ENCODE measurements at places on chromosomes 6 and 20.

DNA sequence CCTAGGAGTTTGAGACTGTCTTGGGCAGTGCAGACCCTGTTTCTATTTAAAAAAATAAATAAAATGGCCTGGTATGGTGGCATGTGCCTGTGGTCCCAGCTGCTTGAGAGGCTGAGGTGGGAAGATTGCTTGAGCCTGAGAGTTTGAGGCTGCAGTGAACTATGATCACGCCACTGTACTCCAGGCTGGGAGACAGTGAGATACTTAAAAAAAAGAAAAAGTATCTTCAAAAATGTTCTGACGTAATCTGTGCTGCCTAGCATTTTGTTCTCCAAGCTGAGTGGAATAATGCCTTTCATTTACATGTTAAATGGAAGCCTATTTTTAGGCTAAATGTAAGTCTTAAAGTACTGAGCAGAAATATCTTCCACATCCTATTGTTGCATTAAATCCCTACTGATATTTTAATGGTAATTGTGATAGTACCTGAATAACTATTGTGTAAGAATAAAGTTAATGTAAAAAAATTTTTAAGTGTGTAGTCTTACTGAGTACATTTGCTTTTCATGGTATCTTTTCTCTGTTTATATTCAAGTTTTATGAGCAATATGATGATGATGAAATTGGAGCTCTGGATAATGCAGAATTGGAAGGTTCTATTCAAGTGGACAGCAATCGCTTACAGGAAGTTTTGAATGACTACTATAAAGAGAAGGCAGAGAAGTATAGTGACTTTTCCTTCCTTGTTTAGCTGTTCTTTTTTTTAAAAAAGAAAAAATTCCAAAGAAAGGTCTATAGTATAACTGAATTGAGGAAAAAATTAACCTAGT is 4.2 kb upstream of the ZC2HC1B start:
- no peak for DNase-seq

GRCh38 chr20:62411479-62412193 is 4.6 kb upstream of the CABLES2 start:
- DNase-seq, result no peak

GRCh38 chr6:1001655-1002349 is 308.9 kb upstream of the EXOC2 start:
- DNase-seq, result no peak

GRCh38 chr20:41476013-41476441 is 109.4 kb upstream of the EMILIN3 start:
- no peak for DNase-seq

GRCh38 chr6:138493413-138493812 is 5.9 kb downstream of the NHSL1 start:
- no peak for DNase-seq

DNA sequence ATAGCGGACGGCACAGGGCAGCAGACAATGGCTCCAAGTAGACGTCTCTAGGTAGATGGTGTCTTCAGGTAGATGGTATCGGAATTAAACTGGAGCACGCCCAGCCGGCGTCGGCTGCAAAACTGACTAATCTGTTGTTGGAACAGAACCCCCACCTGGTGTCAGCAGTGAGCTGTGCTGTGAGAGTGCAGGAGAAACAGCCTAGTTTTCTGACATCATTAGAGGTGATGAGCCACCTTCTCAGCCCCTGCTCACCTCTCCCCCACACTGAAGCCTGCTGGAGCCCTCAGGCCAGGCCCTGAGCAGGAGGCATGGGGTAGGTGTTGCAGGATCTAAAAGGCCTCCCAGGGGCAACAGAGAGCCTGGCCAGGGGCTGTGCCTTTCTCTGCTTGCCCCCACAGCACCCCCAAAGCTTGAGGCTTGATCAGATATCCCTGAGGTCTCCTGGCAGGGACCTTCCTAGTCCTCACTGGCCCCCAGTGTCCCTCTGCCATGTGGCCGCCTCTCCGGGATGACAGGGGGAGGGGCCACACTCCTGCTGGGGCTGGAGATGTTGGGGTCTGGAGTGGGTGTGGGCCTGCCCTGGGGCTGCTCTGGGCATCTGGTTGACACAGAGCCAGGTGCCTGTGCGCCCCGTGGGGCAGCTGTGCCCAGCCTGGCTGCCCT is 6.9 kb upstream of the HELZ2 start:
- DNase-seq, result no peak

DNA sequence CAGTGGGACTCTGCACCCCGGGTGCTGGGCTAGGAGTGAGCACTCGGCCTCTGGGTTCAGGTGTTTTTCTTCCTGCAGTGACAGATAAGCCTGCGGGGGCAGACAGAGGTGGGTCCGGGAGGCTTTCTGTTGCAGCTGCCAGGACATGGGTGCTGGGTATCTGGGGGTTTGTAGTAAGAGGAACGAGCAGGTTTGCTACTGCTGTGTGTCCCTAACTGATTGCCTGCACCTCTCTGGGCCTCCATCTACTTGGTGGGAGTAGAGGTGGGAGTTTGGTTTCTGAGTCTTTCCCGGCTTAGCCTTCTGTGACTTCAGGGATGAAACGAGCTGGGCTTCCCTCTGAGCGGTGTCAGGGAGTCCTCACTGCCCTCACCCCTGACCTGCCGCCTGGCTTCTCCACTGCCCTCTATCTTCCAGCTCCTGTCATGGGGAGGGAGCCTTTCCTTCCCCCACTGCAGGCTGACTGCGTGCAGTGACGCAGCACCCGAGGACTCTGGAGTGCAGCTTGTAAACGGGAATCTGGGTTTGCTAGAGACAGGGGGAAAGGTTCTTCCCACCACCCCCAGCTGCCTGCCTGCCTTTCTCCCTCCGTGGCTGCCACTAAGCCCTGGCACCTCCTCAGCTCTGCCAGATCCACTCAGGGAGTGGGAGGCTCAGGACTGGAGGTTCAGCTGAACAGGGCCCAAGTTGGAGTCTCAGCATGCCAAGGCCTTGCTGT is 6.7 kb downstream of the DLGAP4 start:
- DNase-seq, result no peak

DNA sequence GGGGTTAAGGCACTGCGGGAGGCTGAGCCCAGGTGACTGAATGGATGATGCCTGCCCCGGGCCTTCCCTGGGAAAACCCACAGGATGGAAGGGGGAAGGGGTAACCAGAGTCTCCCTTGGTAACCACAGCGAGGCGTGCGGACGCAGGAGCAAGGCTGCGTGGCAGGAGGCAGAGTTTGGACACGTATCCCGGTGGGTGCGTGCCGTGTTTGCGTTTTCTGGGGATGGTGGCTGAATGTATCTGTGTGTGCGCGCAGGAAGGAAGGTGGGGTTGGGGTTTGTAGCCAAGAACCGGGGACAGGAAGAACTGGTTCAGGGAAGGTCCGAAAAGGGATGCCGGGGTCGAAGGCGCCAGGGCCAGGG is 1.8 kb downstream of the MDGA1 start:
- DNase-seq, result no peak

GRCh38 chr6:170258407-170258806 is 32.5 kb downstream of the DLL1 start:
- DNase-seq, result no peak
